ENCODE measurements at places on chromosomes 2 and 18. TPM values are rescaled to one million over a fixed set of nuclear protein-coding genes. Genes with fewer than 3 reads are reported as not detected.

Gene GPR39
- total RNA-seq = 3.6 TPM

Gene RGPD4
- total RNA-seq = 0.17 TPM

Gene FTCDNL1
- total RNA-seq = 5.7 TPM

Gene CHN1
- 20.1 TPM for total RNA-seq

Gene PLEK
- total RNA-seq = 2.1 TPM

Gene PTPRM
- 32.9 TPM for total RNA-seq

Gene G6PC2
- total RNA-seq = not detected

Gene KCNG2
- total RNA-seq = not detected

GRCh38 chr2:33765122-33765521, 166.0 kb upstream of the FAM98A start:
- no peaks in the 10 kb centered on the region for H3K27me3 ChIP-seq
- DNase-seq = peak; percentile 16
- H3K27ac ChIP-seq = no peak overlapping the region
- H3K4me3 ChIP-seq = no peak overlapping the region
- H3K4me1 ChIP-seq = no peaks in the 10 kb centered on the region
- no peaks in the 10 kb centered on the region for H3K36me3 ChIP-seq

DNA sequence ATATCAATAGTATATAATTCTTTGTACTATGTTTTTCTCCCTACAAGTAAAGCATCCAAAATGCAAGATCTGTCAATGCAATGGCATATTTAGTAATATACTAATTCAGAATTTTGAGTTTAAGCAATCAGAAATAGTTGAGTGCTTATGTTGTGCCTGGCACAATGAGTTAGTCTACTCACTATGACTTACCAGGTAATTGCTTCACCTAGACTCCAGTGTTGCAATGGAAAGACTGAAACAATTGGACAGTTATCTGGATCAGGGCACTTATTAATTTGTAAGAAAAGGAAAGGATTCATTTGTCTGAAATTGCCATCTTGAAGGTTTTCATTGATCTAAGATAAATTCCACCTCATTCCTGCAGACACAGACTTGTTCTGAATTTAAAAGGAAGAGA, 97.6 kb upstream of the TCF4 start:
- H3K4me3 ChIP-seq = no peak overlapping the region
- DNase-seq = no peak
- H3K27ac ChIP-seq = no peak overlapping the region
- H3K4me1 ChIP-seq = no peaks in the 10 kb centered on the region

GRCh38 chr2:150781142-150781541, 293.7 kb upstream of the RND3 start:
- no peaks in the 10 kb centered on the region for H3K4me1 ChIP-seq
- DNase-seq = no peak
- H3K27me3 ChIP-seq = no peaks in the 10 kb centered on the region
- no peak overlapping the region for H3K27ac ChIP-seq
- no peak overlapping the region for H3K4me3 ChIP-seq

DNA sequence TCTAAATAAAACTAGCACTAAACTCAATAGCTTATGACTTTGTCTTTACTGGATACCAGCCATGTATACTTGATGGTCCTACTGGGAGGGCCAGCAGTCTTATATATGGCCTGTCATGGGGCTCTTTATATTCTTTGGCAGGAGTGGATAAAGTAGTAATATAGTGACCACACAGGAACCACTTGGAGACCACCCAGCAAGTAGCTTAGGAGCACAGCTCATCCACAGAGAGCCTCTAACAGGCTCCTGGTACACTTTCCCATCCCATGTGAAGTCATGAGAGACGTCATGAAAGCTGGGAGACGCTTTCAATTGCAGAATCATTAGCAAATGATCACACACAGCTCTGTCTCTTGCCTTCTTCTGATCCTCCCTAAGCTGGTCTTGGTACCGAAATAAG, 360.9 kb upstream of the ACVR2A start:
- no peak for DNase-seq
- H3K36me3 ChIP-seq = no peaks in the 10 kb centered on the region
- H3K4me1 ChIP-seq = no peaks in the 10 kb centered on the region
- H3K27me3 ChIP-seq = no peaks in the 10 kb centered on the region
- H3K4me3 ChIP-seq = no peak overlapping the region
- no peak overlapping the region for H3K27ac ChIP-seq

- H3K27ac ChIP-seq = no peak overlapping the region
- DNase-seq = no peak
- H3K36me3 ChIP-seq = peaks cover 4% of the 10 kb centered on the region
- no peaks in the 10 kb centered on the region for H3K27me3 ChIP-seq
- no peaks in the 10 kb centered on the region for H3K4me1 ChIP-seq
- no peak overlapping the region for H3K4me3 ChIP-seq
These were observed 49.3 kb downstream of the COA5 start for GRCh38 chr2:98558852-98559530.

GRCh38 chr2:196500686-196501431, 138.7 kb upstream of the CCDC150 start:
- no peaks in the 10 kb centered on the region for H3K27me3 ChIP-seq
- H3K36me3 ChIP-seq = no peaks in the 10 kb centered on the region
- H3K27ac ChIP-seq = no peak overlapping the region
- H3K4me3 ChIP-seq = no peak overlapping the region

GRCh38 chr2:11944311-11944710, 197.9 kb downstream of the LPIN1 start:
- no peaks in the 10 kb centered on the region for H3K4me1 ChIP-seq
- no peak overlapping the region for H3K4me3 ChIP-seq
- H3K27me3 ChIP-seq = no peaks in the 10 kb centered on the region
- H3K27ac ChIP-seq = no peak overlapping the region
- H3K36me3 ChIP-seq = no peaks in the 10 kb centered on the region

DNA sequence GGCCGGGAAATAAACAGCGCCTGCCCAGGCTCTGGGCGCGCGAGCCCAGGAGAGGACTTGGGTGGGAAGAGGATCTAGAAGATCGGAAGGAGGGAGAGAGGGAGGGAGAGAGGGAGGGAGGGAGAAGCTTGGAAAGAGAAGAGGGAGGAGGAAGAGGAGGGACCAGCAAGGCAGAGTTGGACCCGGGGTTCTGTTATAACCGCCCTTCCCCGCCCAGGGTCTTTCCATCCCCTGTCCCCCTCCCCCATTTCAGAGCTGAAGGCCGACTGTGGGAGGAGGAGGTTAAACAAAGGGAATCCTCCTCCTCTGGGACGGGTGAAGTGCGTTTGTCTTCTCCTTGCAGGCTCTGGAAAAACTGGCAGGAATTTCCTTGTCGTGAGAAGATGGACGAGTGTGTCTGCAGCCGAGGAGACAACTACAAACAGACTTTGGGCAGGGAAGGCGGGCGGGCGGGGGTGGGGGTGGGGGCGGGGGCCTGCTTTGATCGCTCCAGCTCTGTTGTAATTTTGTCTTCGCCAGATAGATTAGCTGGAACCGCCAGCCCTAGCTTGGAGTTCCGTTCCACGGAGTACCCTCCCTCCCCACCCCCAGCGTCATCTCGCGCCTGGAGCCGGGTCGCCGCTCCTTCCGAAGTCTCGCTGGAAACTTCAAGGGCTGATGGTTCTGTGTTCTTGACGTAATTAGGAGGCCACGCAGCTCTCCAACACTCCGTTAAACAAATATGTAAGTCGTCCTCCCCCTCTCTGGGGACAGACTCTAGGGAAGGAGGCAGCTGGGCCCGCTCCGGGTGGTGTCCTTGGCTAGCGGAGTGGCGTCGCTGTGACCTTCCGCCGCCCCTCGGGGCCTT, 6.4 kb upstream of the SP9 start:
- H3K4me1 ChIP-seq = peaks cover 3% of the 10 kb centered on the region
- DNase-seq = no peak
- H3K27me3 ChIP-seq = peaks cover 66% of the 10 kb centered on the region
- no peak overlapping the region for H3K4me3 ChIP-seq
- H3K27ac ChIP-seq = no peak overlapping the region
- H3K36me3 ChIP-seq = no peaks in the 10 kb centered on the region

- H3K4me1 ChIP-seq = no peaks in the 10 kb centered on the region
- H3K4me3 ChIP-seq = no peak overlapping the region
- no peaks in the 10 kb centered on the region for H3K27me3 ChIP-seq
- no peaks in the 10 kb centered on the region for H3K36me3 ChIP-seq
These were observed 186.5 kb upstream of the TPO start for GRCh38 chr2:1226766-1227165.

DNA sequence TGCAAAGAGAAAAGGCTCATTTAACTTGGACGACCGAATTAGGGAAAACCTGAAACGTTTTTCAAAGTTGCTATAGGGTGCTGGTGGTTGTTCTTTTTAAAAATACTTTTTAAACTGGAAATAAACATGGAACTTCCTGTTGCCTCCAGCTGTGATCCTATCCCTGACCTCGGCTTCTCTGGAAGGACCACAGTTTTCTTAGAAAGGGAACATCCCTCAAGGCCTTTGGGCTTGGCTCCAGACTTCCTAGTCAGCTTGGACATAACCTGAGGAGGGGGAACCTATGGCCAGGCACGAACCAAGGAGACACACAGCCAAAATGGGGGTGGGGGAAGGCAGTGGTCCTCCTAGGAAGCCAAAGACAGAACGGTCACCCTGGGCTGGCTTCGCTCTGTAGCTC, 57.7 kb downstream of the CENPO start:
- H3K27ac ChIP-seq = no peak overlapping the region
- no peaks in the 10 kb centered on the region for H3K4me1 ChIP-seq
- DNase-seq = no peak
- no peaks in the 10 kb centered on the region for H3K27me3 ChIP-seq
- H3K4me3 ChIP-seq = no peak overlapping the region

GRCh38 chr2:225930687-225931086, 531.2 kb downstream of the NYAP2 start:
- no peak for DNase-seq
- H3K27ac ChIP-seq = no peak overlapping the region
- no peaks in the 10 kb centered on the region for H3K4me1 ChIP-seq

- H3K27me3 ChIP-seq = no peaks in the 10 kb centered on the region
- H3K27ac ChIP-seq = no peak overlapping the region
- H3K4me3 ChIP-seq = no peak overlapping the region
- H3K4me1 ChIP-seq = no peaks in the 10 kb centered on the region
These were observed 155.7 kb downstream of the EVA1A start for GRCh38 chr2:75405000-75405399.

DNA sequence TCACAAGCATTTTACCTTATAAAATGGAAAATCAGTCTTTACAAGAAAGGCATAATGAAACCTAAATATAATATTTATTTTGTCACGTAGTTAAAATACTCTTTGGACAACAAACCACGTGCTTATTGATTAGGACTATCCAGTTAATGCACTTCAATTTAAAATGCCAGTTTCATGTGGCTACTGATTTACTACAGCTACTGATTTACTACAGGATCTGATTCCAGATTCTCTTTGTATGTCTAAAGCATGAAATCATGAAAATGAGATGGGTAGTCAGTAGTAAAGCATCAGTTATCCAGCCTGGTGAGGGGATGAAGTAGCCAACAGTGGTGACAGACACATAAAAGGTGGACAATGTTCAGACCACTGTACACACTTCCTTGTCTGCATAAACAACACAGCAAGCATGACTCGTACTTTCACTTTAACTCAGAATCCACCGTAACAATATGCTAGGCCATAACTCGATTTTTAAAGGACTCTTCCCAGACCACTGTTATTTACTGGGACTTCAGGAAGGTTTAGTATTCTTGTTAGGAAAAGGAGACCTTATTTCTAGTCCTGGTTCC, 24.9 kb downstream of the ACAA2 start:
- DNase-seq = no peak
- no peak overlapping the region for H3K27ac ChIP-seq
- H3K27me3 ChIP-seq = no peaks in the 10 kb centered on the region
- H3K4me3 ChIP-seq = no peak overlapping the region
- H3K36me3 ChIP-seq = no peaks in the 10 kb centered on the region

GRCh38 chr2:161147856-161148255, 12.4 kb upstream of the TANK start:
- no peak overlapping the region for H3K27ac ChIP-seq
- no peak overlapping the region for H3K4me3 ChIP-seq
- no peaks in the 10 kb centered on the region for H3K36me3 ChIP-seq
- H3K27me3 ChIP-seq = no peaks in the 10 kb centered on the region

GRCh38 chr2:215556979-215557378, 121.1 kb upstream of the FN1 start:
- H3K27me3 ChIP-seq = no peaks in the 10 kb centered on the region
- H3K27ac ChIP-seq = no peak overlapping the region
- no peaks in the 10 kb centered on the region for H3K36me3 ChIP-seq
- H3K4me3 ChIP-seq = no peak overlapping the region

- H3K4me3 ChIP-seq = peak within 1 kb of the TSS; percentile 4
- DNase-seq = no peak
These were observed at the start of gene ERFE for GRCh38 chr2:238158509-238159070. ERFE (plus strand) TSS chr2:238158970; CDS start chr2:238159008, 38 bp downstream.

DNA sequence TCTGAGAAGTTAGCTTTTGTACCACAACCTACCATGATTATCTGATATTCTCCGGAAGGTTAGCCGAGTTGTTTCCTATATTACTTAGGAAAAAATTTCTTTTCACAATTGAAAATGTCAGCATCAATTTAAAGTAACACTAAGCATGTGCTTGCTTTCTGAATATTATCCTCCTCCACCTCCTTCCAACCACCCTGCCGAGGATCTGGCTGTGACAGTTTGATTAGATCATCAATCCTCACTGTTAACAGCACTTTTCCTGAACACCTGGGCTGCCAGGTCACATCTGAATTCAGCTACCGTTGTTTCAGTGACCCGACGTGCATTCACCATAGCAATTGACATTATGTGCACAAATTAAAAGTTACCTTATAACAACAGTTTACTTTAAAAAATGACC, 207.0 kb downstream of the ZNF407 start:
- H3K27ac ChIP-seq = no peak overlapping the region
- H3K4me3 ChIP-seq = no peak overlapping the region
- no peaks in the 10 kb centered on the region for H3K27me3 ChIP-seq
- H3K4me1 ChIP-seq = no peaks in the 10 kb centered on the region
- H3K36me3 ChIP-seq = no peaks in the 10 kb centered on the region

DNA sequence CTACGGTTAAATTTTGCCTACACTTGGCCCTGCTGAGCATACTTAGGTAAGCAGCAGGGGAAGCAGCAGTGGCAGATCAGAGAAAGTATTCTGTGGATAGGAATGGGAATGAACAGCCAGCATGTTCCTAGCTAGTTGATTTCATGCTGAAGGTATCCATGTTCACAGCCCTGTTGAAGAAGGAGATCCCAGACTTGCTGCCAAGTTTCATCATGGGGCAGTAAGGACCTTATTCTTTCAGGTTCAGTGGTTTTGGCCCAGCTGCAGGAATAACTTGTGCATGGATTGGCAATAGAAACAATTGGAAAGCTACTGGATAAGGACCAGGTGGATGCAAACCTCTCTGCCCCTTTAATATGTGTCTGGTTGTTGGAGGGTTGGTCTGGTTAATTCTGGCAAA, 98.2 kb upstream of the TMEM178A start:
- H3K4me1 ChIP-seq = peaks cover 10% of the 10 kb centered on the region
- no peaks in the 10 kb centered on the region for H3K27me3 ChIP-seq
- no peak for DNase-seq
- no peaks in the 10 kb centered on the region for H3K36me3 ChIP-seq
